ENCODE measurements at places on chromosomes 5 and 9.

GRCh38 chr5:179820483-179821297 lies at the start of gene SQSTM1:
Gene SQSTM1 (plus strand): TSS chr5:179820905. CDS start chr5:179820937, 32 bp downstream.
- DNase-seq = peak; percentile 37

GRCh38 chr9:27086818-27087680 lies 22.0 kb upstream of the TEK start:
- DNase-seq = no peak

GRCh38 chr9:36450110-36450732 lies 50.2 kb upstream of the RNF38 start:
- peak; percentile 28 for DNase-seq

DNA sequence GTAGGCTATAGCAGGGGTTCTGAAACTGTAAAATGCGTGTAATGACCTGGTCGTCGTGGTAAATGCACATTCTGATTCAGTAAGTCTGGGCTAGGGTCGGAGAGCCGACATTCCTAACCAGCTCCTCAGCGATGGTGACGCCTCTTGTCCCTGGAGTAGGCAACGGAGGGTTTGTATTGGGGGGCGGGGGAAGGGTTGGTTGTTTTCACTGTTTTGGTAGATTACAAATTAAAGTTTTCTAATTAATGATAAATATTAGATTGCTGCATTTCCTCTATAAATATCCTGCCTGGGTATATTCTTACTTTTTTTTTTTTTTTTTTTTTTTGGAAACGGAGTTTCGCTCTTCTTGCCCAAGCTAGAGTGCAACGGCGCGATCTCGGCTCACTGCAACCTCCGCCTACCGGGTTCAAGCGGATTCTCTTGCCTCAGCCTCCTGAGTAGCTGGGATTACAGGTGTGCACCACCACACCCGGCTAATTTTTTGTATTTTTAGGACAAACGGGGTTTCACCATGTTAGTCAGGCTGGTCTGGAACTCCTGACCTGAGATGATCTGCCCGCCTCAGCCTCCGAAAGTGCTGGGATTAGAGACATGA lies 566 bp upstream of the ALDH7A1 start:
- DNase-seq = no peak

GRCh38 chr5:104295991-104296390 lies 733.4 kb upstream of the NUDT12 start:
- no peak for DNase-seq

- DNase-seq = peak; percentile 46
Observed at GRCh38 chr9:32579706-32580331, 6.9 kb upstream of the NDUFB6 start.

DNA sequence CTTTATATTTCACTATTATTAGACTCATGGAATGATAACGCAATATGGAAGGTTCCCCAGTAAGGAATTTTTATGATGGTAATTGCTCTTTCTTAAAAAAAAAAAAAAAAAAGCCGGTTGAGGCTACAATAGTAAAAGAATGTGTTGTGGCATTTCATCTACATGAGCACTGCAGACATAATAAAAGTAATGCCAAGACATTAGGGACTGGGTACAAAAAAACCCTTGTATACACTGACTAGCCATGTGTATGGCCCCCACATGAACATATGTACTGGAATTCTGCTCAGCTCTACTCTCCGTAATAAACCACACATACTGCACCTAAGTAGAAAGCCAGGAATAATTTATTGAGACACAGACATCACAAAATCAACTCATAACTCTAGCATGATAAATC lies 218.4 kb downstream of the ADAMTS6 start:
- DNase-seq = no peak

GRCh38 chr5:61837788-61838187 lies 468.2 kb upstream of the KIF2A start:
- no peak for DNase-seq

- DNase-seq = peak; percentile 47
Observed at GRCh38 chr9:27572566-27572917, 739 bp downstream of the C9orf72 start.

GRCh38 chr9:95315108-95315746 lies 2.3 kb downstream of the FANCC start:
- DNase-seq = no peak

DNA sequence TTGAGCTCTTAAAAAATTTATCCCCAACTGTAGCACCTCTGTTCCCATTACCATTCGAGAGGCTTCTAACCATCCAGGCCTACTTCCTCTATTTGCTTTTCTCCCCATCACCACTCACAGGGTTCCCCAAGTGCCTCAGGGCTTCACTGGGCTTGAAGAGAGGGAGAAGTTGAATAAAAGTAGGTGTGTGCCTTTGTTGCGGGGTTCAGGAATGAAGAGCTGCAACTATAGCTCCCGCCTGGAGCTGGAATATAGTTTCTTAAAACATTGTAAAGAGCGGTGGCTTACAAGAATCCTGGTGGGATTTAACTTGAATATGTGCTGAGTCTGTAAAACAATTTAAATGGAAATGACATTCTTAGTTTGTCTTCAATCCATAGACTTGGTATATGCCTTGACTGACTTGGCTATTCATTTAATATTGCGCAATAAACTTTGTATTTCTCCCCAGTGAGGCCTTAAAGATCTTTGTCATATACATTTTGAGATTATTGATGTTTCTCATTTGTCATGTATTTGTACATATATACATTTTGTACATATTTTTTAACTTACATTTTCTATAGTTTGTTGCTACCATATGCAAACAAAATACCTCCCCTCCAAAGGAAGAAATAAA lies 7.2 kb downstream of the ENTREP1 start:
- no peak for DNase-seq

DNA sequence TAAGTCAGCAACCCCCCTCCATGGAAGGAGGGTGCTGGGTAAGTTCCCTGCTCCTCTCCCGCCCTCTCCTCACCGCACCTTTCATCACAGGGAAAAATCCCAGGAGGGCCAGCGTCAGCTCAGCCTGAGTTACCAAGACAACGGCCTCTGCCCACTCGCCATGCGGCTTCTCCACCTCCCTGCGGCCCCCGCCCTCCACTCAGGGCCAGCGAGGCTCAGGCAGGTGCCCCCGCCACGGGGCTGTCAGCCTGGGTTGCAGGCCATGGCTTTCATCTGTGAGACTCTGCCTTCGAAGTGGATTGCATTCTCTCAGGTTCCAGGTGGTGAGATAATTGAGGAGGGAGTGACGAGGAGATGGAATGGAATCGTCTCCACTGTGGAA lies 27.2 kb upstream of the LAMC3 start:
- DNase-seq = no peak

DNA sequence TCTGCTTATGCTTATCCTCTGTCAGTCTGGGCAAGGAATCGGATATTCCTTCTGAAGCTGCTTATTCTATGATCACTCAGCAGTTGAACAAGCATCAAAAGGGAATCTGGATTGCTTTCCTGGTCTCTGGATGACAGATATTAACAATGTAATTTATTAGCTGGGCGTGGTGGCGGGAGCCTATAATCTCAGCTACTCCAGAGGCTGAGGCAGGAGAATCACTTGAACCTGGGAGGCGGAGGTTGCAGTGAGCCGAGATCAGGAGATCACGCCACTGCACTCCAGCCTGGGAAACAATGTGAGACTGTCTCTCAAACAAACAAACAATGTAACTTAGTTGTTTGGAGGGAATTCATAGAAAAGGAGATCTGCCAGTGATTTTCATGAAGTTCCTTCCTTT lies 45.4 kb downstream of the DMRT1 start:
- DNase-seq = no peak

DNA sequence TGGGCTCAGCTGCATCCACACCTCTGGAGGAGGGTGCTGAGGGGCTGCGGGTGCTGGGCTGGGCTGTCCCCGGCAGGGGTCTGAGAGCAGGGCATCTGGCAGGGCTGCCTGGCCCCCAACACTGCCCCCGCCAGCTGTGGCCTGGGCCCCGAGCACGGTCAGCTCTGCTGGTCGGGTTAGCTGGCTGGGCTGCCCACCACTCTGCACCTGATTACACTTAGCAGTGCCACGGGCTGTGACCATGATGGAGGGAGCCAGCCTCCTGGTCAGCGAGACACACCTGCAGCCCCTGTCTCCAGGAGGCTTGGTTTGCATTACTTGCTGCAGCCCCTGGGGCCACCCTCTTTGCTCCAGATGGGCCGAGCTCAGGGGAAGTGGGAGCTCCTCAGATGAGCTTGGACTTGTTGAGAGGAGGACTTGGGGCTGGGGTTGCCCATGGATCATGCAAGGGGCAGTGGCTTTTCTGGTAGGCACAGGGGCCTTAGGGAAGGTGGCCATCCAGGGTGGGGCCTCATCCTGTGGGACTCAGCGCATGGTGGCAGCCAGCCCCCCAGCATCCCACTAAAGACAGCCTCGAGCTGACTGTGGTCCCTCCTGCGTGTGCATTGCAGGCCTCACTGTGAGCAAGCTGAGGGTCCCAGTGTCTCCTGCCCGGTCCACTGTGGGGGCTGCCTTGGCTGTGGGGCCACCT lies 132.0 kb upstream of the FAM120A start:
- no peak for DNase-seq

DNA sequence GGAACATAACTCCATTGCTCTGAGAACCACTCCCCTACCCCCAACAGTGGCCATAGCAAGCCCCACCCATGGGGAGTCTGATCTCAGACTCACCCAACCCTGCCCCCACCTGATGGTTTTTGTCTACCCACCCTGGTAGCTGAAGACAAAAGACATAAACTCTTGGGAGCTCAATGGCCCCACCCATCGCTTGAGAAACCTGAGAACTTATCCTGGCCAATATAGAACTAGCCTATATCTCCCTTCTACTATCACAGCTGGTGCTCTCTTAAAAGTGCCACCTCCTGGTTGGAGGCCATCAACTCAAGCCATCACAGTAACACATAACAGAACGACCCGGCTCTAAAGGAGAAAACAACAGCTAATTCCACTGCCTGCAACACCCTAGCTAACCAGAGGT lies 47.9 kb upstream of the SNAPC3 start:
- no peak for DNase-seq

GRCh38 chr5:111859533-111860270 lies 102.7 kb upstream of the NREP start:
- DNase-seq = no peak

DNA sequence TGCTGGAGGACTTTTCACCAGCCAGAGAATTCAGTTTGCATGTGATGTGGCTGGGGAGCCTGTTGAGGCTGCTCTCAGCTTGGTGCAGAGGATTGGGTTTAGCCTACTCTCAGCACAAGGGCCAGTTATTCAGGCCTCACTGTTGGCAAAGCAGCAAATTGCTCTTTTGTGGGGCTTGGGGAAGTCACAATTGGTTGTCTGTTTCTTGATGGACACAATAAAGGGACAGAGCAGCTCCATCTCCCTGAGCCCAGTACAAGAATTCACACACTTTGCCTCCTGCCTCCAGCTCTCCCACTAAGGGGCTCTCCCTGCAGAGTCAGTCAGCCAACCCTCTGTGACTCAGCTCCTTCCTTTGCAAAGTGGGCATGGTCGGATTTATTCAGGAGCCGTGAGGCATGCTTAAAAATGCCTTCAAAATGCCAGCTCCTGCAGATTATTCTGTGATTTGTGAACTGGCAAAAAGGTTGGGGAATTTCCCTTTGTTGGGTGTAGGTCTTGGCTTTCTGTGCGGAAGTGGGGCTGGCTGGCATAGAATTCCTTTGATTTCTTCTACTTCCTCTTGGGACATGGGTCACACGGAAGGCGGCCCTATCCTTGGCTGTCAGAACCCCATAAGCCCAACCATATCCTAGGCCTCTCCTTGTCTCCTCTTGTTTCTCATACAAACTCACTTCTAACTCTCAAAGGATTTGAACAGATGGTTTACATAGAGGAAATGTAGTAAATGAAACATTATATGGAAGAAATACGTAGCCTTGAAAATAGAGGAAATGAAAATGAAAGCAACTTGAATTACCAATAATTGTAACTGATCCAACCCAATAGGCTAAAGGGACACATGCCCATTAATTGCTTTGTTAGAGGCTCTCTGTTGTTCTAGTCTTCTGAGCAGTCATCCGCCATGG lies 118.7 kb upstream of the CD180 start:
- DNase-seq = no peak

DNA sequence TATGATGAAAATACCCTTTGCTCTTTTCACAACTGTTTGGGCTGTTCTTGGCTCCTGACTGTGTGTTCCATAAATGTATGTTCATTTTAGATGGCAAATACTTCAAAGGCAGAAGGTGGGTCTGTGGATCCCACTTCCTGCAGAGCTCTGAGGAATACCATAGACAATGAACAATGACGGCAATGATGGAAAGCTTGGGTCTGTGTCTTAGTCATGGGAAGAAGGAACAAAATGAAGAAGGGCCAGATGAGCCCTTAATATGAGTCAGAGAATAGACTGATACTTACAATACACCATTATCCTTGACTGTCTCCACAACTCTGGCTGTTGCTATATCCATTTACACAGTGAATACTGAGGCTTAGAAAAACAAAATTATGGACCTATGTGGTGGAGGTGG lies 126.0 kb downstream of the SLIT3 start:
- DNase-seq = no peak

DNA sequence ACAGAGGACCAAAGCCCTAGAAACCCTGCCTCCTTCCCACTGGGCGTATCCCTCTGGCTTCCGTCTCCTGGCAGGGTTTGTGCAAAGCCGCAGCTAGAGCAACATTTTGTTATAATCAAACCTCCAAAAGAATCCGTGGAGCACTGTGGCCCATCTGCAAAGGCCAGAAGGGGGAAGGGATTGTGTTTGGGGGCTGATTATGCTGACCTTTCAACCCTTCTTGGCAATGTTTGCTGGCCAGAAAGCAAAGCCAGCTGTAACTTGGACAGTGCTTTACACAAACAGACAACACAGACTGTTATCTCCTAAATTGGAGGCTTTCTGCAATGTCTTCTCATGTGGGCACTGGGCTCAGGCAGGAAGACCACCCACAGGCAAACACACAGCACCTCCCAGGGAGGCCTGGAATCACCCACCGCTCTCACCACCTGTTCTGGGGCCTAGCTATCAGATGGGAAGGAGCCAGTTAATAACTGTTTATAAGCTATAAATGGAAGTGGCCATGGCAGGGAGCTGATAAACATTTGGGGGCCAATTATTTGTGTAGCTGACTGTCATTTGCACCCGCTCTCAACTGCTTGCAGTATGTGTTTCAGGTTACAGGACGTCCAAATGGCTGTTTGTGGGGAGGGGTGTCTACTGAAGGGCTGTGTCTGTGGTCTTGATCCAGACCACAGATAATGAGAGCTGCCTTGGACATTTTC lies 121.6 kb upstream of the ERCC6L2 start:
- DNase-seq = no peak

GRCh38 chr9:126860757-126861466 lies 473 bp downstream of the ZBTB34 start:
- no peak for DNase-seq

DNA sequence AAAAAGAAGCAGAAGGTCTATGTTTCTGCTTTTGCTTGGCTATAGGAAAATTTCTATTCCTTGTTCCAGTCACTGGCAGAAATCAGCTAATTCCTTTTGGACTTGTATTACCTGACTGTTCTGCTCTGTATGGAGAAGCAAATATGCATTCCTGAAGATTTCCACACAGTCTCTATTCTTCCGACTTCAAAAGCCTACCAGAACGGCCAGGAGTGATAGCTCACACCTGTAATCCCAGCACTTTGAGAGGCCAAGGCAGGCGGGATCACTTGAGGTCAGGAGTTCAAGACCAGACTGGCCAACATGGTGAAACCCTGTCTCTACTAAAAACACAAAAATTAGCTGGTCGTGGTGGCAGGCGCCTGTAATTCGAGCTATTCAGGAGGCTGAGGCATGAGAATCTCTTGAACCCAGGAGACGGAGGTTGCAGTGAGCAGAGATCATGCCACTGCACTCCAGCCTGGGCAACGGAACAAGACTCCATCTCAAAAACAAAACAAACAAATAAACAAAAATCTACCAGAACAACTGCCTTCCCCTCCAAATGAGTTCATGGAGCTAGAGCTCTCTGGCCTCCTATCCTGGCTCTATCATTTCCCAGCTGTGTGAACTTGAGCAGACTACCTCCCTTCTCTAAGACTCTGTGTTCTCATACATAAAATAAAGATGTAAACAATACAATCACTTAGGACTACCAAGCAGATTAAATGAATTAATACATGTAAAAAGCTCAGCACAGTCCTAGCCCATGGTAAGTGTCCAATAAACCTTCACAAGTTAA lies 17.0 kb downstream of the MYO10 start:
- no peak for DNase-seq

All from NCI-H1105 (cell line).